ENCODE measurements at places on chromosomes 6 and 20.

- DNase-seq: peak; percentile 20
These were observed 68.9 kb downstream of the MAN1A1 start for GRCh38 chr6:119280668-119281067.

- DNase-seq: no peak
These were observed 4.8 kb downstream of the SAMD10 start for GRCh38 chr20:63974402-63975200.

DNA sequence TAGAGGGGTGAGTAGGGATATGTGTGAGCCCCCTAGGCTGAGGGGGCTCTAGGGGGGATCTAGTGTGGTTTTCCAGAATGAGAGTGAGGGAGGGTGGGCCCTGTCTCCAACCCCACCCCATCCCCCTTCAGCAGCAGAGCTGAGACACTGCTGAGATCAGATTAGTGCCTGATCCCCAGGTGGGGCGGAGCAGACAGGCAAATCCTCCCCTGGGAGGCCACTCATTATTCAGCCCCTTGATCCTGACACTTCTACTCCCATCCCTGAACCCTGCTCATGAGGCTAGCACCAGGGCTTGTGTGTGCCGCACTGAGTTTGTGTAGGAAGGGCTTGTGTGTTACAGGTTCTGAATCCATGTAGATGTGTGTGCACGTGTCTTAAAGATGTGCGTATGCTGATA is 42.5 kb downstream of the SPDEF start:
- no peak for DNase-seq

DNA sequence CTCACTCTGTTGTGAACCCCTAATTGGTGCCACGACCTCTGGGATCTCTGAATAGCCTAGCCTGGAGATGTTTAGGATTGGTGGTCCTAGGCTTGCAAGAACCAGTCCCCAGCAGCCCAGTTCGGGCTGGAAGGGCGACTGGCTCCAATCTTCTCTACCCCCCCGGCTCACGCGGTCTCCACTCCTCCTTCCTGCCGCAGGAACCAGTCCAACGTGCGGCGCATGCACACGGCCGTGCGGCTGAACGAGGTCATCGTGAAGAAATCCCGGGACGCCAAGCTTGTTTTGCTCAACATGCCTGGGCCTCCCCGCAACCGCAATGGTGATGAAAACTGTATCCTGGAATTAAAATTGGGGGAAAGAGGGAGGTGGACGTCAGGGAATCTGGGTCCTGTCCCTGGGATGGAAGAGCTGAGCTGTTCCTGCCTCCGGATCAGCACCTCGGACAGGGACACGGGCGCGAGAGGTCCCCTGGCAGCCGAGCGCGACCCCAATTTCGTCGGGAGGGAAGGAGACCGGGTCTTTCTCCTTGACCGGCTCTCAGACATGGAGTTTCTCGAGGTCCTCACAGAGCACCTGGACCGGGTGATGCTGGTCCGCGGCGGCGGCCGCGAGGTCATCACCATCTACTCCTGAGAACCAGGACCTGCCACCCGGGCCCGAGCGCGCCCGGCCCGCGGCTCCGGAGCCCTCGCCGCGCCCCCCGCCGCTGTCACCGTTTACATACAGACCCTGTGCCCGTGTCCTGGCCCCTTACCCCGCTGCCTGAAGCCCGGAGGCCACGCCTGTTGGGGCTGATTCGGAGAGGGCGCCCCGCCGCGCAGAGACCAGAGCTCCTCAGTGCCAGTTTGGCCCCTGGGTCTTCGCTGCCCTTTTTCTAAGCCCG is 28.2 kb downstream of the SLC12A5 start:
- peak; percentile 80 for DNase-seq

GRCh38 chr6:20117474-20117873 is 94.8 kb downstream of the MBOAT1 start:
- DNase-seq: no peak

- no peak for DNase-seq
These were observed 1.4 kb downstream of the TEAD3 start for GRCh38 chr6:35495258-35496035.

- DNase-seq: no peak
These were observed 369.4 kb downstream of the UTRN start for GRCh38 chr6:144654506-144654905.

GRCh38 chr6:44920952-44921491 is 407.1 kb upstream of the RUNX2 start:
- no peak for DNase-seq

GRCh38 chr6:141488488-141488887 is 644.2 kb upstream of the GJE1 start:
- DNase-seq: no peak

- no peak for DNase-seq
These were observed 114.5 kb downstream of the INSM1 start for GRCh38 chr20:20482453-20482852.

DNA sequence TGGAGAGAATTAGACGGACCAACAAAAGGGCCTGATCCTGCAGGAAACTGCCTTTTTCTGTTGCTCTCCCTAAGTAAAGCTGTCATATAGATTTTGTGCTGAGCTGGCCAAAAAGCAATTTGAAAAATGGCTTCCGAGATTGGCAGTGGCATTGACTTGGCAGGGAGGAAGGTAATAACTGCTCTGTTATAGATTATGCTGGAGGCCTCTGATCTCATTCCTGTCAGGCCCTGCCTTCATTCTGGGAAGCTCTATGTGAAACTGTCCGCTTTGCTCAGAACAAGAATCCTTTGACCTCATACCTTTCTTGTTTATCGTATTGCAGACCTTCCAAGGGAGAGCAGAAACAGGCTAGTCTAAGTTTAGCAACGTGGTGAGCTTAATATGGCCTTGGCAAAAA is 234.4 kb downstream of the PHACTR1 start:
- no peak for DNase-seq

GRCh38 chr20:48821261-48821920 is 6.4 kb downstream of the PREX1 start:
- no peak for DNase-seq

DNA sequence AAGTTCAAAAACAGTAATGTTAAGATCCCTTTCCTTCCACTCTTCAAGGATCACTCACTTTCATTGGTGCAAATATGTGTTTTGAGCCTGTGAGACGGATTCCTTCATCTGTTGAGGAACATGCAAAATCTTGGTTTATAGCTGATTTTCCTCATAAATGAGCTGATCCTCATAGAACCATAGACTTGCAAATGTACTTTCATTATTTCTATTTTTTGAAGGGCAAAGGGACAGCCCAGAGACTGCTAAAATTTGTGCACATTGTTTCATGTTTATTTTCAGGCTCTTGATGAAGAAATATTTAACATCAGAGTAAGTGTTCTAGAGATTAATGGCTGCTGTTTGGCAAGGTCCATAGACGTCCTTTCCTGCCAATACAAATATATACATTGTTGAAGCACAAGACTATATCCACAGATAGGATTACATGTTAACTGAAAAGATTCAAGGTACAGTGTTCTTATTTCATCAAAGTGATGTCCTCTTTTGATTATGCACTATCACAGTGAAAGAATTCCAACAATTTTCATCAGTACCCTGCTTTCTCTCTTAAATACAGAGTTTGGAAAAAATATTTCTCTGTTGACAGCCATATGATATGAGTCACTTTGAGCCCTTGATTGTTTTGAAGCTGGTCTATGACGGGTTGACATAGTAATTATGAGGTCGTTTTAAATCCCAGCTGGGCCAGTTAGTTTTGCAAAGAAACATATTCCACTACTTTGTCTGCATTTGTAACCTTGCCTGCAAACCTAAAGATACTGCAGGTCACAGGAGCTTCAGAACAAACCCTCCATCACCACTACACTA is 95.7 kb downstream of the FILIP1 start:
- DNase-seq: no peak

DNA sequence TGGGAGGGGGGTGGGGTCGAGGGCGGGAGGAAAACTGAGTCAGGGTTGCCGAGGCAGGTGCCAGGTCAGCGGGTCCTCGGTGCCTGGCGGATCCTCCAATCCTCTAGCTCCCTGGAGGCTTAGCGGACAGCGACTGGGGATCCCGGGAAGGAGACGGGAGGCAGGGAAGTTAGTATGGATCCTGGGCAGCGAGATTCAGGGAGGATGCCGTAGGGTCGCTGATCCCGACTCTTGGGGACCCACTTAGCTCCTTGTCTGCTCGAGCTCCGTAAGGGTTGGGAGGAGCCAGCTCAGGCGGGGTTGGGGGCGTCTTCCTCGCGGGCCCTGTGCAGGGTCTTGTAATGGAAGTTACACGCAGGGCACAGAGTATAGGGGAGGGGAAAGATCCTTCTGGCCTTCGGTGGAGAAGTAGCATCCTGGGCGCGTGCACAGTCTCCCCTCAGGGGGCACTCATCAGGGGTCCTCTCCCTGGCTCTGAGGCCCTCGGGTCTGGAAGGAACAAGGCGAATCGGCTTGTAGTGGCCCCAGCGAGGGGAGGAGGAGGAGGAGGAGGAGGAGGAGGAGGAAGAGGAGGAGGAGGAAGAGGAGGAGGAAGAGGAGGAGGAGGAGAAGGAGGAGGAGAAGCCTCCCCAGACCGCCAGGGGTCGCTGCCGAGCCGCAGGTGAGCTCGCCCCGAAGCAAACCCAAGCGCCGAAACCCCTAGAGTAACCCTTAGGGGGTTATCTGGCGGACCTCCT is 6.4 kb upstream of the SLC12A5 start:
- peak; percentile 58 for DNase-seq

- DNase-seq: no peak
These were observed 192.6 kb upstream of the CST7 start for GRCh38 chr20:24756292-24757025.

DNA sequence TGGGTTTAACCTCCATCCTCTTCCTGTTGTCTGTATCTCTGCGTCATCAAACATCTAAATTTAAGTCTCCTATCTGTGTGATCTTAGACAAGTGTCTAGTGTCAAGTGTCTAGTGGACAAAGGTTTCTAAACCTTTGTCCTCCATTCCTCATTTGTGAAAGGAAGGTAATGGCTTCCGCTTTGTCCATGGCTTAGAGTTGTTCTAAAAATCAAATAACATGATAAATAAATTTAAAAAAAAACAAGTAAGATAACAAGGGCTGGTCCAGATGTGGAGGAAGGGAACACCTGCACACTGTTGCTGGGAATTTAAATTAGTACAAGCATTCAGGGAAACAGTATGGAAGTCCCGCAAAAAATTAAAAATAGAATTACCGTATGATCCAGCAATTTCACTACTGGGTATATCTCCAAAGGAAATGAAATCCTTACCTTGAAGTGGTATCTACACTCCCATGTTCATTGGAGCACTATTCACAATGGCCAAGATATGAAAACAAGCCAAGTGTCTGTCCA is 17.6 kb upstream of the SERPINB1 start:
- no peak for DNase-seq

DNA sequence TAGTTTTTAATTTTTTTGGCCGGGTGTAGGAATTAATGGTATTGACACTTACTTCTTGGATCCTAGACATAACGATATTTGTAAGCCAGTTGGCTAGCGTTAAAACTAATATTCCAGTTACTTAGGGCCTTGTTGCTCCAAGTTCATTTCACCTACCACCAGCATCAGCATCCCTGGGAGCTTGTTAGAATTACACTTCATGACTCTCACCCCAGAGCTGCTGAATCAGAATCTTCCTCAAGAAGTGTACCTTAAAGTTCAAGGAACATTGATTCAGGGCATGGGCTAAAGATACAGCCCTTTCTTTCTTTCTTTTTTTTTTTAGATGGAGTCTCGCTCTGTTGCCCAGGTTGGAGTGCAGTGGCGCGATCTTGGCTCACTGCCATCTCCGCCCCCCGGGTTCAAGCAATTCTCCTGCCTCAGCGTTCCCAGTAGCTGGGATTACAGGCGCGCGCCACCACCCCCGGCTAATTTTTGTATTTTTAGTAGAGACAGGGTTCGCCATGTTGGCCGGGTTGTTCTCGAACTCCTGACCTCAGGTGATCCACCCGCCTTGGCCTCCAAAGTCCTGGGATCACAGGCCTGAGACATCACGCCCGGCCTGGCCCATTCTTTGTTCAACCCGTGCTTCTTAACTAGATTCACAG is 1.1 kb downstream of the SLX4IP start:
- no peak for DNase-seq

DNA sequence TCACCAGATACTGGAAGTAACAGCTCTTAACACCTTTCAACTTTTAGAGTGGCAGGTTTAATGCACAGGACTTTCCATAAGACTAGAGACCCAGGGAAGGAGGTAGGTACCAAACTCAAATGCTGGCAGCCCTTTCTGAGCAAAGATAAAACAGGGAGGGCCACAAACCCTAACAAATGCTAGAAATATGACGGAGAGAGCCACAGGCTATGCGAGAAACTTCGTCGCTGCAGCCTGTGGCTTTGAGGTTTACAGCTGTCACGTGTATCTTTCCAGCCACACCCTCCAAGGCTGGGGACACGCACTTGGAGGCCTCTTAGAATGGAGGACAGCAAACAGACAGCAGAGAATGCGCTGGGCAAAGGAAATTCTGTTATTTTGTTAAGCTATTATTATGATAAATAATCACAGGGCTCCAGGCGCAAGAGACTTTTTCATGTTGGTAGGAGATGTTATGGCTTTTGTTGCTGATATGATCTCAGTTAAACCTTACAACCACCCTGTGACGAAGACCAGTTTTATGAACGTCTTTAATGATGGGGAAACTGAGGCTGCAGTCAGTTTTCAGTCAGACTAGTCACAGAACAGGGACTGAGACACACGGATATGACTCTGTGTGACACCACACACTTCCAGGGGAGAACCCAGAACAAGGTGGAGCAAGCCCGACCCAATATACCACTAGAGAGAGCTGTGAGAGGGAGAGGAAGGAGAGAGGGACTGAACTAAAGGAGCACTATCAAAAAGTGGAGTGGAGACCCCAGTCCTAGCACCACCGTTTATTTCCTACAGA is 2.0 kb downstream of the TRAM2 start:
- peak; percentile 80 for DNase-seq

DNA sequence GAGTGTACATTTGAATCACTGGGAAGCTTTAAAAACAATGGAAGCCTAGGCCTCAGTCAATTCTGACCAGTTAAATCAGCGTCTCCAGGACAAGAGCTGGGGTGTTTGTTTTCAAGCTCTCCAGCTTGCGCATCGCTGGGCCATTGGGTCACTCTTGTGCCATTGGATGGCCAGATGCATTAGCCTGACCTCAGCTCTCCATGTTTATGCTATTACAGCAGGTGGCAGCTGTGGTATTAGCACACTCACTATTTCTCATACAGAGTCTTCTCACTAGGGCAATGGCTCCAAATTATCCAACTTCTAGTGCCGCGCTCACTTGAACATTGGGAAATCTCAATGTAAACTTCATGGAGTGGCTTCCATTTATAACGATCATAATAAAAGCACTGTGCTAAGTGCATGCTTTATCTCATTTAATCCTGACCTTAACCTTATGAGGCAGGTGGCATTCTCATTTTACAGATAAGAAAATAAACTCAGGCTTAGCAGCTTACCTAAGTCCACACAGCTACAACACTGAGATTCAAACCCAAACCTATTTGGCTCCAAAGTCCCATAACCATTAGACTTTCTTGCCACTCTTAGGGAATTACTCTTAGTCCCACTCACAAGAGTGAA is 108.8 kb downstream of the PPP1R14C start:
- DNase-seq: no peak

GRCh38 chr6:138514860-138515540 is 15.7 kb upstream of the NHSL1 start:
- DNase-seq: no peak

GRCh38 chr6:74735304-74735703 is 470.5 kb downstream of the COL12A1 start:
- DNase-seq: peak; percentile 69

GRCh38 chr20:37315021-37315451 is 25.6 kb downstream of the MANBAL start:
- peak; percentile 94 for DNase-seq

- DNase-seq: no peak
These were observed 662.8 kb downstream of the TBC1D32 start for GRCh38 chr6:120671519-120671918.

Measured in AG20443 (cell line).